ENCODE measurements at places on chromosomes 2 and 18. TPM values are rescaled to one million over a fixed set of nuclear protein-coding genes. Genes with fewer than 3 reads are reported as not detected.

IWS1 gene
- 55.1 TPM for total RNA-seq

FSHR gene
- total RNA-seq = not detected

SERPINB10 gene
- total RNA-seq = 0.14 TPM

DCC gene
- not detected for total RNA-seq

C18orf54 gene
- total RNA-seq = 16.4 TPM

DNA sequence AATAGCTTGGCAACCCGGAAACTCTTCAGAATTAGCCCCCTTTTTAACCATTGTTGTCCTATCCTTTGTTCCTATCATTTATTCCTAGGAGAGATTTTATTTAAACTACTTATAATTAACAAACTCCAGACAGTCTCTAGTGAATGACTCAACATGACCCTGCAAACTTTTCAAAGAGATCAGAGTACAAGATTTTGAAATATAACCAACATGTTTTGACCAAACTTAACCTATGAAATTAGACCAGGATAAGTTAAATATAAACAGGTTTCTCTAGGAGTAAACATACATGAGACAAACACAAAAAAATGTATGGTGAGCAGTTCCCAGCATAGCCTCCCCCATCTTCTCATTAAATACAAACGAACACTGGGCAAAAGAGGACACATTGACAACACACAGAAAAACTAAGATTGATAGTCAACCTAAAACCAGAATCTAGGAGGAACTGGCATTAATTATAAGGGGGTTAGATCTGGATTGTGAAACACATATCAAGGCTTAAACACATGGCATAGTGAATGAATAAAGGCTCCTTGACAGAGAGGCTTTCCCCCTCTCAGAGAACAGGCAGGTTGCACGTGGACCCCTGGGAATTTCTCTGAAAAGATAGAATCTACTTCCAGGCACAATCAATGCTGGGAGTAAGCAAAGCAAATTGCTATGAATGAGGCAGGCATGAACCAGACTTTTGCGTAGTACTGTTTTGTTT lies 284.1 kb downstream of the IRS1 start:
- peaks cover 3% of the 10 kb centered on the region for H3K27me3 ChIP-seq
- no peaks in the 10 kb centered on the region for H3K36me3 ChIP-seq
- DNase-seq = no peak
- no peak overlapping the region for H3K27ac ChIP-seq
- H3K4me1 ChIP-seq = no peaks in the 10 kb centered on the region
- no peak overlapping the region for H3K4me3 ChIP-seq

DNA sequence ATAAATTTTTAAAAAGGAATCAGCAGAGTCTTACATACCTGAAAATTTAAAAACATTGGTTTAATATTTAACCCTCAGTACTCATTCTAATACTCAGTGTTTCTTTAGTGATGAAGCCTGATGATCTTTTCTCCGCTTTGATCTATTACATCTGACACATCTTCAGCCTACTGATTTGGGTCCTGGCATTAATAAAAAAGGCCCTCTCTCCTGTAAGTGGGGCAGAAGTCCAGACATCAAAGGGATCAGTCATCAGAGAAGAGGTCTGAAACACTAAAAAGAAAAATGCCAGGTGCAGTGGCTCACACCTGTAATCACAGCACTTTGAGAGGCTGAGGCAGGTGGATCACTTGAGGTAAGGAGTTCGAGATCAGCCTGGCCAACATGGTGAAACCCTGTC lies 581.1 kb upstream of the LRATD1 start:
- H3K36me3 ChIP-seq = no peaks in the 10 kb centered on the region
- H3K27me3 ChIP-seq = no peaks in the 10 kb centered on the region
- H3K4me3 ChIP-seq = no peak overlapping the region
- DNase-seq = no peak
- no peaks in the 10 kb centered on the region for H3K4me1 ChIP-seq

DNA sequence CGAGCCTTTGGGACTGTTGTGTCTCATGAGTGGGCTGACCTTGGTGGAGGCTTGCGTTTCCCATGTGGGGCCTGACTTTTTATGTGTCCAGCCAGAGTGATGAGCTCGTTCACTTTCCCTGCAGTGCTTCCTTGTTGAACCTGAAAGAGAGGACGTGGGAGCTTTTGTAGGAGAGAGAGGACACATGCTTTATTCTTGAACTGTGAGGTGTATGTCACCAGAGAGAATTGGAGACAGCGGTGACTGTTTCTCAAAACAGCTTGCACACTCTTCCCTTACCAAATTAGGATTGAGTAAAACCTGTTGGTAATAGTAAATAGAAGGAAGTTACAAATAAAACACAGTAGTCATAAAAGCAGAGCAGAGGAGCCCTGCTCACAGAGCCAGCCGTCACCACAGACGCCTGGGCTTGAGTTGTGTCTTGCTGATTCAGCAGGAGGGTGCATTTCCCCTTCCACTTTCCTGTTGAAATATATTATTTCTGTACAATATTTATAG lies 60.7 kb downstream of the INPP4A start:
- peaks cover 78% of the 10 kb centered on the region for H3K4me1 ChIP-seq
- no peak overlapping the region for H3K4me3 ChIP-seq
- peak overlapping the region; percentile 72 for H3K27ac ChIP-seq
- peak; percentile 58 for DNase-seq
- H3K36me3 ChIP-seq = peaks cover 34% of the 10 kb centered on the region
- no peaks in the 10 kb centered on the region for H3K27me3 ChIP-seq

- no peak overlapping the region for H3K4me3 ChIP-seq
- H3K27ac ChIP-seq = no peak overlapping the region
- DNase-seq = no peak
- H3K4me1 ChIP-seq = no peaks in the 10 kb centered on the region
These were observed 36.0 kb downstream of the GALNT3 start for GRCh38 chr2:165757906-165758675.

DNA sequence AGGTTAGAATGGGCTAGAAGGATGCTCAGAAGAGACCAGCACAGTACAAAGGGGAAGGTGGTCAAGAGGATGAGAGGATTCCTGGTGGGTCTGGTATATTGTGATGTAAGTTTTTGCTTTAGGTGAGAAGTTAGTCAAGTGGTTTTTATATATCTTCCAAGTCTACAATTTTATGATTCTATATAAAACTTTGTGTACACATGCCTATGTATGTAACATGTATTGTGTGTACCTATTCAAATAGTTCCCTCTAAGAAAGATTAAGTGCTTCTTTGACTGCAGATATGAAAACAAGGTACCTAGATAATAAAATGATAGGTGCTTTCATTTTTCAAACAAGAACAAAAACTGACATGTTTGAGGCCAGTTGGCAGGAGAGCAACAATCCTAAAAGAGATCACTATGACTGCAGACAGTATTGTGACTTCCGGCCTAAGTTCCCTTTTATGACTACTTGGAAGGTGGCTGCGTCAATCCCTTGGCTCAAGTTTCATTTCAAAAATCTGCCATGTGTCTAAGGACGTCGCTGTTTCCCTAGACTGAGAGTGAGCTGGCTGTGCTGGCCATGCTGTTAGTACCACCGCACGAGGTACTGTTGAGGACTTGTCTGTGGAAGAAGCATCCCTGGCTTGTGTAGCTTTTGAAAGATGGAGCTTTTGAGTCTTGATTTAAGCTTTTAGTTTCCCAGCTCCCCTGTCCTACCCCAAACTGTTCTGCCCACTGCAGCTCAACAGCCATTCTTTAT lies 123.1 kb downstream of the PRPF40A start:
- H3K4me1 ChIP-seq = peaks cover 11% of the 10 kb centered on the region
- H3K4me3 ChIP-seq = no peak overlapping the region
- H3K36me3 ChIP-seq = no peaks in the 10 kb centered on the region
- H3K27me3 ChIP-seq = no peaks in the 10 kb centered on the region
- H3K27ac ChIP-seq = no peak overlapping the region

GRCh38 chr2:8027387-8027786 lies 654.5 kb upstream of the ID2 start:
- H3K27ac ChIP-seq = no peak overlapping the region
- no peak for DNase-seq
- peaks cover 14% of the 10 kb centered on the region for H3K4me1 ChIP-seq
- H3K4me3 ChIP-seq = no peak overlapping the region
- H3K36me3 ChIP-seq = peaks cover 7% of the 10 kb centered on the region

Measured in activated CD8-positive, alpha-beta memory T cell treated with anti-CD3 and anti-CD28 coated beads, Interleukin-2, amount 10 ng/mL, durations not matched to agents 7 days and 5 days (primary cell).